ENCODE measurements at places on chromosomes 6 and 20.

- DNase-seq: no peak
Measured at GRCh38 chr6:142850679-142851423, 94.1 kb downstream of the HIVEP2 start.

GRCh38 chr6:42720739-42721138 is 1.7 kb downstream of the PRPH2 start:
- peak; percentile 16 for DNase-seq

DNA sequence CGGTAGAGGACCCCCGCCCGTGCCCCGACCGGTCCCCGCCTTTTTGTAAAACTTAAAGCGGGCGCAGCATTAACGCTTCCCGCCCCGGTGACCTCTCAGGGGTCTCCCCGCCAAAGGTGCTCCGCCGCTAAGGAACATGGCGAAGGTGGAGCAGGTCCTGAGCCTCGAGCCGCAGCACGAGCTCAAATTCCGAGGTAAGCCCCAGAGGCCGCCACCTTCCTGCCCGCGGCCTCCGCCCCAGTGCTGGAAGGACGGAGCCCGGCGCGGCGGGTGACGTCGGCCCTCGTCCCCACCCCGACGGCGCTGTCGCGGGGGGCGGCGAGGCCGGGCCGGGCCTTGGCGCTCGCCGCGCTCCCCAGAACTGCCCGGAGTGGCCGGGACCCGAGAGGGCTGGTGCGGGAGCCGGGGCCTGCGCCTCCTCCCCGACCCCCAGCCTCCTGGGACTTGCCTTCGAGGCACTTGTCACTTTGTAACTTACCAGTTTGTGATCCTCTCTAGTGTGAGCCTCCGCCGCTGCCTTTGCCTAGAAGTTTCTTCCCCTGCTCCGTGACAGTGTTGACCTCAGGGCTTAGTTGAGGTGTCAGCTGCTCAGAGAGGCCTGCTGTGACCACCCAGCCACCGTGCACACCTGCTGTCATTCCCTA is 417 bp downstream of the VAPB start:
- DNase-seq: peak; percentile 71

DNA sequence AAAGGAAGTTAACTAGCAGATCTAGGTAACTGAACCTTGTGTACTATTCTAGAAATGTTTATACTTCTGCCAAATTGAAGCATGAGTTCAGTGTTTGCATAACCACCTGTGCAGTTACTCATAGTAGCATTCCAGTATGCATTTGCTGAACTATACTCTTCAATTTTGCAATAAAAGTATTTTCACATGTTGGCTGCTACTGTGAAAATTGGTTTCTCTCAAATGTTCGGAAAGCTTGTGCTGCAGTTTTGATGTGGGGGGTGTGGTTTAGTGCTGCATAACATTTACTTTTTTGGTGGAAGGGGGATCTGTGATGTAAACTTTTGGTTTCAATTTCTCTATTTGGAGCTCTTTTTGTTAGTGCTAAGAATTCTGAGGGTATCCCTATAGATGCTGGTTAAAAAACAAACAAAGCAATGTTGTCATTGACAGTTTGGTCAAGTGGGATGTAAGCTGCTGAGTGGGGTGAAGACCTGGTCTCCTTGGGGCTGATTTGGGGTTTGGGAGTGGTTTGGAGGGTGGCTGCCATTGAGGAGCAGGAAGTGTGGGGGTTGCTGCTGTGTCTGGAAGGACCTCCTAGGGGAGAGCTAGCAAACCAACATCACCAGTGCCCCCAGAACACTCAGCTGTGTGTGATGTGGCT is 87.8 kb downstream of the CARMIL1 start:
- DNase-seq: no peak

- no peak for DNase-seq
Measured at GRCh38 chr6:133214267-133214666, 26.9 kb upstream of the EYA4 start.

- DNase-seq: no peak
Measured at GRCh38 chr20:10002866-10003265, 31.9 kb upstream of the ANKEF1 start.

- DNase-seq: peak; percentile 31
Measured at GRCh38 chr20:58374906-58375758, 13.9 kb upstream of the VAPB start.

- DNase-seq: no peak
Measured at GRCh38 chr20:59633656-59634251, 29.4 kb downstream of the PHACTR3 start.

DNA sequence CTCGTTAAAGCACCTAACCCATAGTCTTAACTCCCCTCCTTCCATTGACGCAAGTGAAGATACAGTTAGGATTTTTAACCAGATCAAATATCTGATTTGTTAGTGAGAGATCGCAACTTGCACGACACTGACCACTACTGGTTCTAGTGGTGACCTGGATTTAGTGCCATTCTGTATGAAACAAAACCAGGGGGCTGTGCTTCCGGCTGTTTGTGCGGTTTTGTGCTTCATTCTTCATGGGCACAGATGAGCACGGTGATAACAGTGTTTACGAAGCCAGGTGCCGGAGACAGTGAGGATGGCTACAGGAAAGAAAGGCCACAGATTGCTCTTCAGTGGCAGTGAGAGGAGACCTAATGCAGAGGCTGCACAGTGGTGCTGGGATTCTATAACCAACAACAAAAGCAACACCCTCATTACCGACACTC is 75.5 kb downstream of the NOL4L start:
- no peak for DNase-seq

DNA sequence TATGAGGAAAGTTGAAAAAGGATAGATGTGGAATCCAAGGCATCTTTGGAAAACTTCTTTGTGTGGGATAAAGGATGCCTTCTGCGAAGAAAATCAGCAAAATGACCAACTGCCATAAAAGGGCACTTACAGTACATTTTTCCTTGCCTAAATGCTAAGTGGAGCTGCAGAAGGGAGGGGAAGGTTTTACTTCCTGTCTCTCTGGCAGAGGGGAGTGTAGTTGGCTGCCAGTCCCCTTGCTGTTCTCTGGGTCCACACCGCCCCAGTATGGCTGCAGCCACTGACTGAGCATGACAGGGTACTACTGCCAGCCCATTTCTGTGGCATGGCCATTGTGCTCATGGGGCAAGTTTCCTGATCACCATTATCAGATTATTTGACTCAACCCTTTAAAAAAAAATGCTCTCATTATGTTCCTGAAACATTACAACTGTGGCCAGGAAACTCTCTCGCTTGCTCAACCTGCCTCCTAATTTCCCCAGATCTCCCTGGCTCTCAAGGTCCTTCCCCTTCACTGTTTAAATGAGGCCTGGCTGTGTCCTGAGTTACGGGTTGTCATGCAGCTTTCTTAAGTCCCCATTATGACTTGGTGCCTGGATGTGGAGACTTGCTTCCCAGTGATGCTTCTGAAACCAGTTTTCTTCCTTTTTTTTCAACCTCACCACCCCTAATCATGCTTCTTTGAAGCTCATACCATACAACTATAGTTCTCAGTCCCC is 34.5 kb upstream of the FAM184A start:
- no peak for DNase-seq

DNA sequence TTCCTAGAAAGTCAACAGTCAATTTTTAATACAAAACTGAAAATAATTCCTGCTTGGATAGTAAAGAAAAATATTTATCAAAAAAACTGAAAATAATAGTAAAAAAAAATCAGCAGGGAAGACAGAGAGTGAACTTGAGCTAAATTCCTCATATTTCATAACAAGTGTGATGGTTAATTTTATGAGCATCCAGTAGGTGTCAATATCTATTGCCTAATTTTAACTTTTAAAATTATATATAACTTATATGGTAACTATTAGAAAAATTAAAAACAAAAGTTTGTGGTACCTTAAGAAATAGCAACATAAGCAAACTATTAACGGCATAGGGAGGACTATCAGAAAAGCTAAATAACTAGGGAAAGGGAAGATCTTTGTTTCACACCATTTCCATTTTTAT is 2.1 kb downstream of the EPM2A start:
- no peak for DNase-seq

DNA sequence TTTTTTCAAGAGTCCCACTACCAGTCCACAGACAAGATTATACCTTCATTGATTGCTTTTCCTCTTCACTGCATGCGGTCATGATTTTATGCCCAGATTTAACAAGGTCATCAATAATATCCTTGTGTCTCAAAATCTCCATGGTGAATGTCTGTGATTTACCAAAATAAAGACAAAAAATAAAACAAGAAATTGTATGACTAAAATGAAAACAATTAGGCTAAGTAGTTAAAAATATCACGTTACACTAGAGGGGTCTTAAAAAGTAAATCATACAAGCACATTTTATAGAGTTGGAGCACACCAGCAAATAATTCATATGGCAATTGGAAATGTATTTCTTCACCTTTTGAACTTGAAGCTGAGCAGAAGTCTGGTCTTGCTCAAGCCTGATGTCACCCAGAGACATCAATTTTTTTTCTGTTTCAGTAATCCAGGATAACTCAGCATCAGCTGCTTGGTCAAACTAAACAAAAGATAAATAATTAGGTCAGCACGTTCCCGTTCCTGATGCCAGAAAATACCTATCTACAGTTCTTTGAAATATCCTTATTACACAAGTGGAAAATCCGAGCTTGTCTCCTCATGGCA is 125.4 kb downstream of the DST start:
- DNase-seq: no peak

DNA sequence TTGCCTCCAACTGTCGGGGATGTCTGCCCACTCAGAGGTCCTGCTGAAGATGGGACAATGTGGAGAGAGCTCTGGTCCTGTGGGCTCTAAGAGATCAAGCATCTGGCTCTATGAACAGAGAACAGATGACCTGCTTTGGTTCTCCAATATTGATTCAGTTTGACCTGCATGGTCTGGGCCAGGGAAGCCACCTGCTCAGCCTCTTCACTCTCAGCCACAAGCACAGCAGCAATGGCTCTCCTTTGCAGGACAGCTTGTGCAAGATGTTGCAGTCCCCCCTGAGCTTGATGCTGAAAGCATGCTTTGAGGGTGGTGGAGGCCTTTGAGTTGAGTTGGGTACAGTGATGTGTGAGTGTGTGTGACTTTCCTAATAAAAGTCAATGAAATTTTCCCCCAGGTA is 18.6 kb upstream of the MCM3 start:
- no peak for DNase-seq

GRCh38 chr6:115909923-115910546 is 150.7 kb downstream of the FRK start:
- no peak for DNase-seq

- no peak for DNase-seq
Measured at GRCh38 chr6:111692327-111693164, 86.9 kb upstream of the TRAF3IP2 start.

DNA sequence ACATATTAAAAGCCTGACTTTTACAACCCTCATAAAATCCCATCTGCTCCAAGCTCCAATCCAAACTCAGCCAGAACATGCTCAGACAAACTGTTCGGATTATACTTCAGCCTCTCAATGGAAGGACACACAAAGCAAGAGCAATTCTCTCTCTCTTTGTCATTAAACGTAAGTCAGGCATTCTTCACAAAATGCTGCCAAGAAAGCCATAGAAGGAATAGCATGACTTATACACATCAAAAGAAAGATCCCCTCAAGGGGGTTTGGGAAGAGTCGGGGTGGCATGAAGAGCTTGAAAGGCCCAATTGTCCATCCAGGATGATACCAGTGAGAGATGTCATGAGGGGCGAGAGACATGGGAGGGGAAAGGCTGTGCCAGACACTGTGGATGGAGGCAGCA is 268.9 kb downstream of the PREX1 start:
- DNase-seq: no peak

- no peak for DNase-seq
Measured at GRCh38 chr20:63546256-63546955, 1.1 kb downstream of the SRMS start.

DNA sequence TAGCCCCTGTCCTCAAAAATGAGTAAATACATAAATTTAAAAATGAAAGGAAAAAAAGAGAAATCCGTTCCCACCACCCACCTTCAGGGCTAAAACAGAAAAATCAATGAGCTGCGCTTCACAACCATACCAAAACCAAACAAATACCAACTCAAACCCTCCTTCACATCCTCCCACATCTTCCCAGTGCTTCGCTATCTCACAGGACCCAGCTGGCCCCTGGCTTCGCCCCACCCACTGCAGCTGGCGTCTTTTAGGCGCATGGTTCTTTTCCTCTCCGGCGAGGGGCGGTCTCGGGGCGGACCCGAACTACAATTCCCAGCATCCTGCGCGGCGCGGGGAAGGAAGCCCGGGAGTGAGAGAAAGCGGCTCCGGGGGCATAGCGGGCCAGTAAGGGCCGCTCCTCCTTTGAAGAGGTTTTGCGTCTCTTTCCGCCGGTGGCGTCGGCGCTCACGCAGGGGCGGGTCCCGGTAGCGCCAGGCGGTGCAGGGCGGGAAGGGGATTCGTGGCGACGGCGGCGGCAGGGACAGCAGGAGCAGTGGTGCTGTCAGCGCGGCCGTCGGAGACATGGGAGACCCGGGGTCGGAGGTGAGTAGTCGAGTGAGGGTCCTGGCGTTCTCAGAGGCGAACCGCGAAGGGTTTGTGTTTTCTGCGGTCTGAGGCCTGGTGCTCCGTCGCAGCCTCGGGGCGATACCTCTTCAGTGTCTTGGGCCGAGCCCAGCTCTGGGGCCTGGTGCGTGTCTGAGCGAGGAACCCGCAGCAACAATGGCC is at the start of gene ZNF451:
ZNF451 (plus strand) TSS at position 502 of the 771 bp plus-strand sequence; CDS start at position 568, 66 bp downstream.
- peak; percentile 95 for DNase-seq

DNA sequence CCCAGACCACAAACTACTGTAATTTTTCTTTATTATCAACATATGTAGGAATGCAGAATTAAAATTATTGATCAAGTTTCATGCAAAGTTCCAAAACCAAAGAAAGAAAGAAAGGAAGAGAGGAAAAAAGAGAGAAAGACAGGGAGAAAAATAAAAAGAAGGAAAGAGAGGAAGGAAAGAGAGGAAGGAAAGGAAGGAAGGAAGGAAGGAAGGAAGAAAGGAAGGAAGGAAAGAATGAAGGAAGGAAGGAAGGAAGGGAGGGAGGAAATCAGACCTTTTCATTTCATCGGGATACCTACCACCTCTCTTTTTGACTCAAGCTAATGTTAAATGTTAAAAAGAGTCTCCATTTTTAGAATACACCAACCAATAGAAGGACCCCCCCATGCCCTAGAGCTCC is 31.9 kb downstream of the DCDC2 start:
- DNase-seq: no peak

- DNase-seq: no peak
Measured at GRCh38 chr6:72963946-72964345, 261.4 kb downstream of the KHDC1L start.

GRCh38 chr6:99269207-99269606 is 80.3 kb downstream of the FAXC start:
- DNase-seq: no peak

GRCh38 chr6:129749749-129750120 is 39.8 kb upstream of the ARHGAP18 start:
- no peak for DNase-seq

DNA sequence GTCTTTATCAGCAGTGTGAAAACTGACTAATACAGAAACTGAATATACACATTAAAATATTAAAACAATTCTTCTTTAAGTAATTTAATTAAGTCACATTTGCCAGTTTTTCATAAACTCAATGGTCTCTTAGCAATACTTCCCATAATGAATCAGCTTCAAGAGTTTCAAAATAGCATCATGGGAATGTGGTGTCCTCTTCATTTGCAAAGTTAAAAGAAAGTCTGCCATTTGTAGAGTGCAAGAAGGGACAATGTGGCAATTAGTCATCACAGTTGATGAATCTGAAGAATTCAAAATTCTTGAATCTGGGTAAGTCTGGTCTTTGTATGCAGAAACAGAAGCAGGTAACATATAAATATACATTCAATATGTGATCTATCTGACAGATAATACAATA is 38.7 kb downstream of the SYNE1 start:
- no peak for DNase-seq
